Glutamatergic neuron (in vitro differentiated cells): ENCODE measurements at places on chromosomes 5 and 9. TPM values are rescaled to one million over a fixed set of nuclear protein-coding genes. Genes with fewer than 3 reads are reported as not detected.

GRCh38 chr9:136935651-136936050, 8.9 kb downstream of the FBXW5 start:
- no peak for DNase-seq

DNA sequence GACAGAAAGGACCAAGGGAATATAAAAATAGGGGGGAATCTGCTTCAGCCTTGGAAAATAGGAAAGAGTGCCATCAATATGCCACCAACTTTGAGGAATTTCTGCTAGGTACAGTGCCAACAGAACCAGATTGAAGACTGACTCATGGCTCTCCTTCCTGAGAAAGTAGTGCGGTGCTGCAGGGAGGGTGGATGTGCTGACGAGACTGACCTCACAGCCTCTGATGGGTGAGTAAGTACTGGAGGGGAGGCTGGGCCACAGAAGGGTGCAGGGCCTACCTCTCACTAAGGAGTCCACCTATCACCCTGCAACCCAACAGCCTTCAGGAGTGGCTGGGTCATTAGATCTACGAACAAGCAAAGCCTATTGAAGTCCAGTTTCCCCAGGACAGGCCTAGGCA, 187.6 kb downstream of the GABBR2 start:
- DNase-seq: no peak

GRCh38 chr9:135253305-135254004, 166.0 kb downstream of the OLFM1 start:
- DNase-seq: peak; percentile 46

DNA sequence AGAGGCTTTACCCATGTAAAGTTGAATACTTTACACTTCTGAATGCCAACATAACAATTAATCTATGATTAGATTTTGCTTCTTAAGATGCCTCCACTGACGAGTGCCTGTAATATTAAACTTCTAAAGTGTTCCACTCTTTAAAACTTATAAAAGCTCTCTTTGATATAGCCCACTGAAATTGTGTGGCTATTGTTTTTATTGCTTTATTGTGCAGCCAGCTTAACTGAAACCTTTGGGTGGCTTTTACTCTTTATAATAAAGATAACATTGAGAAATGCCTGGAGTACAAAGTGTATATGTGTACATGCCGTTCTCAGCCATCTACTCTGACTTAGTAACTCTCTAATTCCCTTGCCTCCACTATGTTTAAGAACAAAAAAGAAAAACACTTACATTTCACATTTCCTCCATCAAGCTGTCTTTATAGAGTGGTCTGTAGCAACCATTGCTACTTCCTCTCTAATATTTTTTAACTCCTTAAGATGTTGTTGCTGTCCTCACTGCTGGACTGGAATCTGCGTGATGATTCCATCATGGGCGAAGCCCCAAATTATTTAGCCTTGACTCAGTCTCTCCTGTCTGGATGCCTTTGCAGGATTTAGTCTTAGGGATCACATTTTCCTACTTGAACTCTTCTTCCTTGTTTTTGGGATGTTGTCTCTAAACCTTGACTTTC, 9.1 kb downstream of the PIK3R1 start:
- no peak for DNase-seq

- no peak for DNase-seq
Measured at GRCh38 chr5:68379275-68380036, 163.9 kb downstream of the PIK3R1 start.

DNA sequence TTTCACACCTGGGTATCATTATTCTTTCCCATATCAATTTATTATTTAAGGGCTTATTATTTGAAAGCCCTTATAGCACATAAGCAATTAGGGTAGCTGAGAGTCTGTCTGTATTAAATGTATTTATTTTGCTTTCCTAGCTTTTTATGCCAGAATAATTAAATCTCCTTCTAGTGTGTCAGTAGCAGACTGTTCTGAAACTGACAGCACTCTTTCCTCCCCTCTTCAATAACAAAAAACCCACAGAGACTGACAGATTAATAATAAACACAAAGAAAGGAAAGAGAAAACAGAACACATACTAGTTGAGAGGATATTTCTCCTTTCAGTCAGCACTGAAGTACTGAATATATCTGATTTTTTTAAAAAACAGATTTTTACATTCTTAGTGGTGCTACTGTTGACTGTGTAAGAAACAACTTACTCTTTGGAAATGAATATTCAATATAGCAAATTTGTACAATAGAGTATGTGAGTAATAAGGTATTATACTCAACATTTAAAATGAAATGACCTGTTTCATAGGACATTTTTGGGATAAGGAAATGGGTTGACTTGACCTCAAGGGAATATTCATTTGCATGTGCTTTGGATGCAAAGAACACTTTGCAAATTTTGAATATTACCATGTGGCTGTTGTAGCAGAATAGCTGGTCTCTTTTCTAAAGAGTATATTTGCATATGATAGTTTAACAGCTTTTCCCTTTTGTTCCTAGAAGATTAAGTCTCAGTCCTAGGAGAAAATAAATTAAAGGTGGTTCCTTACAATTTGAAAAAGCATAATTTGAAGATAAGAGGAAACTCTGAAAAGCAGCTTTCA, 208.3 kb downstream of the SPATA31D1 start:
- no peak for DNase-seq

The CAMK4 gene
- total RNA-seq: 33.7 TPM

The HMMR gene
- total RNA-seq: 7.4 TPM

The BTNL8 gene
- total RNA-seq: not detected

The CREBRF gene
- 16.6 TPM for total RNA-seq

The LSM11 gene
- total RNA-seq: 7.7 TPM

The CDC26 gene
- total RNA-seq: 13.4 TPM

The EGFLAM gene
- 13.2 TPM for total RNA-seq
